ENCODE measurements at places on chromosomes 16 and 17.

GRCh38 chr17:41957031-41957868 is 9.3 kb upstream of the CNP start:
- no peak for DNase-seq

DNA sequence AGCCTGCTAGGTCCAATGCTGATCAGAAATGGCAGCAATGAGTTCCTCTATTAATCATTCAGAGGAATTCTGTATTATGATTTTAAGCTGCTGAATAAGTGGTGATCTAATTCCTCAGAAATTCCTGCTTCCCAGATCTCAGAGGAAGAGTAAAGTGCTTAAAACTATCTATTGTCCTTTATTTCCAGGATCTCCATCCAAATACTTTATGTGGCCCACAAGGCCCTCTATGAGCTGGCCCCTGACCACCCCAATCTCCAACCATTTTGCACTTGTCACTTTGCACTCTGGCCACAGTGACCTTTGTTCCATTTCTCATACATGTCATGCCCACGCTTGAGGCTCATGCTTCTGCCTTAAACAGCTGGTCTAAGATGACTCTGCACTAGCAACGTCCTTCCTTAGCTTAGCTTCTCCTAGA is 93.7 kb downstream of the CA10 start:
- no peak for DNase-seq

- no peak for DNase-seq
These were observed 13.8 kb downstream of the PITPNM3 start for GRCh38 chr17:6542577-6542976.

DNA sequence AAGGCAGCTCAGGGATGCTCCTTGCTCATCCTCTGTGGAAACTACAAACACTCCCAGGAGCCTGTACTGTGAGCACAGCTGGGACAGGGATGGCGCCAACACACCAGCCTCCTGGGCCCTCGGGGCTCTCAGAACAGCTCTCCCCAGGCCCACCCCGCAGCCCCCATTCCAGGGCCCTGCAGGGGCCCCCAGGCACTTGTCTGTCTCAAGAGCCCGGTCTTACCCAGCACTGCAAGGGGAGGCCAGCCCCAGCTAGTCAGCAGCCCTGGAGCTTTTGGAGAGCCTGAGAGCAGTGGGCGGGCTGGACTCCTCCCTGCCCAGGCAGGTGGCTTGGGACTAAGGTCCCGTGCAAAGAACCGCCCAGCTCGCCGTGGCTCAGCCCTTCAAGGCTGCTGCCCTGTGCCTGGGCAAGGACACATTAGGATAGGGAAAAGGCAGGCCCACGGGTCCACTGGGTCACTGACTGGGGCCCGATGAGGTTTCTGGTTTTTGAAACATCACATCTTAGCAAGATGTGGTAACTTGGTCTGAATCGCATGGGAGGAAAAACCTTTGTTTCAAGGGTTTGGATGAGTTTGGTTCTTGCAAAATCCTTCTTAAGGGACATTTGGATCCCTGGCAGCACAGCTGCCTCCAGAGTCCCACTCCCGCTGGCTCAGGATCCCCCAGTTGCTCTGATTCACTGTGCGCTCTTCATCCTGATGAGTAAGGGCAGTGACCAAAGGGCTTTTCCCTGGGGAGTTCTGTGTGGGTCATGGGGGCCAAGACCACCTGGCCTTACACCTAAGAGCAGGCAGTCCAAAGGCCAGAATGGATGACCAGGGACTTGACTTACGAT is 2.8 kb downstream of the DNASE1L2 start:
- no peak for DNase-seq

- no peak for DNase-seq
These were observed at the start of gene BICDL2 for GRCh38 chr16:3036726-3037315. TSS of gene BICDL2 (minus strand) at chr16:3036944. CDS start at chr16:3035496, 1,448 bp downstream.

- peak; percentile 46 for DNase-seq
These were observed 491 bp downstream of the IST1 start for GRCh38 chr16:71895679-71896365.

DNA sequence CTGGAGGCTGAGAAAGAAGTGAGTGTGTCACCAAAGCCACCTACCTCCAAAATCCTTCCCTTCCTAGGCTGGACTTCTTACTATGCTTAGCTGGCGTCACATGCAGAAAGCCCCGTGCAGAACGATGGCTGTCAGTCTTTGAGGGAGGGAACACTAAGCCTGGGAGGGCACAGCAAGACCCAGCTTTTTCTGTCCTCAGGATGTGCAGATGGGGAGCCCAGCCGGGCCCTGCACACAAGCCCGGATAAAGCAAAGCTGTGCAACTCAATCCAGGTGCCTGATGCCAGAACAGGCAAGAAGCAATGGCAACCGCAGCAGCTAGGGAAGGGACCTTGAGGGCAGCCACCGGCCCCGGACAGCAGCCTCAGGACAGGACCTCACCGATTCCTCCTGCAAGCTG is 13.9 kb upstream of the USP36 start:
- DNase-seq = no peak

DNA sequence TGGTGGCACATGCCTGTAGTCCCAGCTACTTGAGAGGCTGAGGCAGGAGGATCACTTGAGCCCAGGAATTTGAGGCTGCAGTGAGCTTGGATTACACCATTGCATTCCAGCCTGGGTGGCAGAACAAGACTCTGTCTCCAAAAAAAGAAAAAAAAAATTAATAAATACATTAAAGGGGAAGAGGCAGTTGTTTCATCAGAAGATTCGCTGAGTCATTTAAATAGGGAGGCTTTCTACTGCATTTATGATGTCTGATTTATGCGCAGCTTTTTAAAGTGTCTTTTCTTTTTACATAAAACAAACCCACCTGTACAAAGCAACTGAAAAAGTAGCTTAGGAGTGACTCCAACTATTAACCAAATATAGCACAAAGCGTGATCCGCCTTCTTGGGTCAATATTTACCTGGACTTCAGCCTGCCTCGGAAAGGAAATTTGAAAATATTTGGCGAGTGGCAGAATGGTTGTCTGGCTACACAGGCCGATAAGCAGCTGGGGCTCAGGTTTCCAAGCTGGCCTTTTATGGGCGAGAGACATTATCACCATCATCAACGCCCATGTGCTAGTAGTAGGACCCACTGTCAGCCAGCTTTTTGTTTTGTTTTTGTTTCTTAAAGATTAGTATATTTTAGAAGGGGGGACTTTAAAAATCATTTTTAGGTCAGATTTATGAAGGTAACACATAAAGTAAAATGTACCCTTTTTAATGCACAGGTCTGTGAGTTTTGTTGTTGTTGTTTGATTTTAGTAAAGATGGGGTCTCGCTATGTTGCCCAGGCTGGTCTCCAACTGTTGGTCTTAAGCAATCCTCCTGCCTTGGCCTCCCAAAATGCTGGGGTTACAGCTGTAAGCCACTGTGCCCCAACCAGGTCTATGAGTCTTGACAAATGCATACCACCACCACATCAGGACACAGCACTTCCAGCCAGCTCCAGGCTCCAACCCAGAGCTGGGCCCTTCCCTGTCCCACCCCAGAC is 42.5 kb upstream of the RASD1 start:
- no peak for DNase-seq

DNA sequence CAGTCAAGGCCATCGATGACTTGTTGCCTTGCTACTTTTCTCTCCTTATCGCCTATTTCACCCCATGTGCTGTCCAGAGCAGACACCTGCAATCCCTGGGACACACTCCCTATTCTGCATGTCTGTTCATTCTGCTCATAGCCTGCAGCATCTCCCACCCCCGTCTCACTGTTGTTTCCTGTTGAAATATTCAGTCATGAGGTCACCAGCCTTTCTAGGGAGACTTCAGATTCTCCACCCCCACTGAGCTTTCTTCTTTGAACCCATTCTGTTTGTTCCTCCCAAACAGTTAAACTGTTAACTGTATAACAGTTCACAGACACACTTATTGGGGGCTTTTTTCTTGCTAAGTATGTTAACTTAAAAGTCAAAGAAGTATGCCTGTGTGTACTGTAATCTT is 94.4 kb downstream of the AATF start:
- DNase-seq = no peak

DNA sequence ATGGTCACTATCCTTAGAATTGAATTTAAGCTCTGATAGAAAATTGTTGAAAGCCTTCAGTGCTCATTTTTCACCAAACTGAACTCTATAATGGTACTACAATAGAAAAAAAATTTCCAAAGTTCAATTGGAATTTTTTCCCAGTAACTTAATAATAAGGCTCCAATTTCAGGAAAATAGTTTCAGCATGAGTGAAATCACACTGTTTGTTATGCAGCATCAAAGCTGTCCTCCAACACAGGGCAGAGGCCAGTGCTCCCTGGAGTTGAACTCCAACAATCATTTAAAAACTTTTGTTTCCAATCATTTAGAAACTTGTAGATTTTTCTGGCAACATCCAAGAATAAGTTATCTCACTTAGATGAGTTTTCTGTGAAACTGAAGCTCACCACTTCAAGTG is 103.1 kb upstream of the HSBP1 start:
- DNase-seq = no peak

DNA sequence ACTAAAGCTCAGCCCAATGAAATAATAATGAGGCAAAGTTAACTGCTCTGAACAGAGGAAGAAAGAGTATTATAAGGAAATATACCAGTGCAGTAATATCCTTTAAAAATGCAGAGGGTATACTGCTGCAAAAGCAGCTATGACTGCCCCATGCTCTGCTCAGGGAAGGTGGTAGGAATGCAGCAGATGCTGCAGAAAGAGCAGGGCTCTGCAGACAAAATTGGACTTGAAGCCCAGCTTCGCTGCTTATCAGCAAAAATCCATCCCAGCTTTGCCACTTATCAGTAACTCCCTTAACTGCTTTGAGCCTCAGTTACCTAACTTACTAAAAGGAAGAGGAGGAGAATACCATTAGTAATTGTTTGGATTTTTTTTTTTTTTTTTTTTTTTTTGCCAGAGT is 533.8 kb upstream of the CDH5 start:
- DNase-seq = no peak
